RCC 7860 (cell line): ENCODE measurements at places on chromosomes 2 and 18.

DNA sequence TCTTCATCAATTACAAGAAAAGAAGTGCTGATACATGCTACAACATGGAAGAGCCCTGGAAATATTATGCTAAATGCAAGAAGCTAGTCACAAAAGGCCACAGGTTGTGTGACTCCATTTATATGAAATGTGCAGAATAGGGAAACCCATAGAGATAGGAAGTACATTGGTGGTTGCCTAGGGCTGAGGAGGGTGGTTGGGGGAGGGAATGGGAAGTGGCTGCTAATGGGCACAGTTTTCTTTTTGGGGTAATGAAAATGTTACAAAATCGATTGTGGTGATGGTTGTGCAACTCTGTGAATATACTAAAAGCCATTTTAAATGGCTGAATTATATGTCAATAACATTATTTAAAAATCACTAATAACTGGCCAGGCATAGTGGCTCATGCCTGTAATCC is 24.3 kb upstream of the RESP18 start:
- DNase-seq, result no peak

DNA sequence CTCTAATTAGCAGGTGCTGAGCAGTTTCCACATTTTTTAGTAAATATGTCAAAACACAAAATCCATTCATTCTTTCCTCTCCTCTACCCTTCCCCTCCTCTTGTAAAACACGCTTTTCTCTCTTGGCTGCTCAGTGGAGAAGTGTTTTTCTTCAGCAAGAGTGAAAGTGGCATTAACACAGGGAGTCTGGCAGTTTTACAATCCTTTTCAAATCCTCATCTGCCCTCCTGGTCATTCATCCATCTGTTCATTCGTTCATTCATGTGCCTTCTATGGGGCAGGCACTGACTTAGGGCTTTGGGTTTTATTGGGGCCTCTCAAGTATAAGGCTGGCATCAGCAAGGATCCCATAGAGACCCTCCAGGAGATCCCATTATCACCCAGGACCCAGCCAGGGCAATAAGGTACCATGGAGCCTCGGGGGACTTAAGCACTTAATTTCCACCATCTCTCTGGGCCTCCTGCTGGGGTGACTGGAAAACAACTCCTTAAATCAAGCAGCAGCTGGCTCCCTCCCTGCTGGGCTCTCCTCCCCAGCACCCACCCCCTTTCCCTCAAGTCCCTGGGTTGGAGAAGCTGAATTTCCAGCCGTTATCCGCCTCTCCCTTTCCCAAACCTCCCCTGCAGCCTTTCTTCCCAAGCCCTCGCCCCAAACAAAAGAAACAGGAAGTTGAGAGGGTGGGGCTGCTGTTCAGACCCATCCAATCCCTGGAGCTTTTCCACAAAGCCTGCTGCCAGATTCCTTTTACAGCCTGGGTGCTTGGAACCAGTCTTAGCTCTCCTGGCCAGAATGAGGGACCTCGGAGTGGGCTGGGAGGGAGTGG is 32.6 kb downstream of the MARCHF4 start:
- DNase-seq, result no peak

DNA sequence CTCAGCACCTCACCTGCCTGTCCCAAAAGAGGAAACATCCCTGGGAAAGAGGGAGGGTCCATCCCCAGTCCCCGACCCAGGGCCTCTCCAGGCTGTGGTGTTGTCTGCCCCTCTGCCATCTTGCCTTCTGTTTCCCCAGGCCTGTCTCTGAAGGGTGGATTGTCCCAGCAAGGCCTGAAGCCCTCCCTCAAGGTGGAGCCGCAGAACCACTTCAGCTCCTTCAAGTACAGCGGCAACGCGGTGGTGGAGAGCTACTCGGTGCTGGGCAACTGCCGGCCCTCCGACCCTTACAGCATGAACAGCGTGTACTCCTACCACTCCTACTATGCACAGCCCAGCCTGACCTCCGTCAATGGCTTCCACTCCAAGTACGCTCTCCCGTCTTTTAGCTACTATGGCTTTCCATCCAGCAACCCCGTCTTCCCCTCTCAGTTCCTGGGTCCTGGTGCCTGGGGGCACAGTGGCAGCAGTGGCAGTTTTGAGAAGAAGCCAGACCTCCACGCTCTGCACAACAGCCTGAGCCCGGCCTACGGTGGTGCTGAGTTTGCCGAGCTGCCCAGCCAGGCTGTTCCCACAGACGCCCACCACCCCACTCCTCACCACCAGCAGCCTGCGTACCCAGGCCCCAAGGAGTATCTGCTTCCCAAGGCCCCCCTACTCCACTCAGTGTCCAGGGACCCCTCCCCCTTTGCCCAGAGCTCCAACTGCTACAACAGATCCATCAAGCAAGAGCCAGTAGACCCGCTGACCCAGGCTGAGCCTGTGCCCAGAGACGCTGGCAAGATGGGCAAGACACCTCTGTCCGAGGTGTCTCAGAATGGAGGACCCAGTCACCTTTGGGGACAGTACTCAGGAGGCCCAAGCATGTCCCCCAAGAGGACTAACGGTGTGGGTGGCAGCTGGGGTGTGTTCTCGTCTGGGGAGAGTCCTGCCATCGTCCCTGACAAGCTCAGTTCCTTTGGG is 47.2 kb downstream of the BOLA3 start:
- no peak for DNase-seq

- no peak for DNase-seq
Measured at GRCh38 chr2:148255929-148256328, 235.0 kb downstream of the MBD5 start.

GRCh38 chr2:30323499-30323898 is 92.2 kb downstream of the LBH start:
- no peak for DNase-seq

GRCh38 chr18:34548973-34549294 is 161.2 kb upstream of the DTNA start:
- no peak for DNase-seq

GRCh38 chr2:140905083-140905781 is 1225.6 kb downstream of the LRP1B start:
- no peak for DNase-seq

- no peak for DNase-seq
Measured at GRCh38 chr2:240572141-240573031, 4.1 kb downstream of the RNPEPL1 start.

GRCh38 chr2:3257826-3258225 is 119.8 kb downstream of the EIPR1 start:
- no peak for DNase-seq

GRCh38 chr2:239247401-239248245 is 153.2 kb downstream of the HDAC4 start:
- DNase-seq, result peak; percentile 98

GRCh38 chr2:27721335-27721734 is 50.2 kb upstream of the MRPL33 start:
- peak; percentile 93 for DNase-seq

DNA sequence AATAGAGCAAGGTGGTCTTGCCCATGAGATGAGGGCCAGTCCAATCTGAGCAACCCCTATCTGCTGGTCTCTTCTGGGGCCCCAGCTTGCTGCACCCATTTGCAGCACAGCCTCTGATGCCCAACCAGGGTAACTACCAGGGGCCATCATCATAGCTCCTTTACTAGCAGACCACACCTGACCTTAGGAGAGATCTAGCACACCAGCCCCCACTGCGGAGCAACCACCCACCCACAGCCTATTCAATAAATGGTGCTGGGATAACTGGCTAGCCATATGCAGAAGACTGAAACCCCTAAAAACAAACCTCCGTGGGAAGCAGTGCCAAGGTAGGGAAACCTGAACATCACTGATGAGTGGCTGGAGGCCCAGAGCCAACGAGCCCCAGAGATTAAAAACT is 196.1 kb upstream of the RBBP8 start:
- DNase-seq, result no peak

DNA sequence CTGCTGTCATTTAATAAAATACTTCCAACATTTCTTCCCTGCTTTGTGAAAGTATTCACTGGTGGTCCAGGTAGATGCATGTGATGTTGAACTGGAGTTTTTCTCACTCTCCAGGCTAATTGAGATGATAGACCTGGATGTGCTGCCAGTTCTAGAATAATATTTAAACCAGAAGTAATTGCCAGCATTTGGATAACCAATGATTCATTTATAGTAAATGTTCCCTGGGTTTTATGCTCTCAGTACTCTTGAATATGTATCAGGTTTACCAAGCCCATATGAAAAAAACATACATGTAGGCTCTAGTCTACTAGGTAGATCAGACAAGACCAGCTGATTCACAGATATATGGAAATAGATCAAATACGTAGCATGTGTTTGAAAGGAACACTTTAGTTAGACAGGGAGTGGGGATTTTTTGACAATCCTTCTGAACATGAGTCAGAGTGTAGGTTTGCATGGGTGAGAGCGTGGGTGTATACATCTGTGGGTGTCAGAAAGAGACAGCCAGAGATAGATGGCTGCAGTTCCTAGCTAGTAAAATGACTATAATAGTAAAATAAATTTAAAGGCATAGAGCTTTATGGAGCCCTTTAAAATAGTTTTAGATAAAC is 115.1 kb downstream of the NAB1 start:
- DNase-seq, result peak; percentile 65

GRCh38 chr2:64652231-64653108 is 1.2 kb downstream of the SERTAD2 start:
- DNase-seq, result peak; percentile 73

DNA sequence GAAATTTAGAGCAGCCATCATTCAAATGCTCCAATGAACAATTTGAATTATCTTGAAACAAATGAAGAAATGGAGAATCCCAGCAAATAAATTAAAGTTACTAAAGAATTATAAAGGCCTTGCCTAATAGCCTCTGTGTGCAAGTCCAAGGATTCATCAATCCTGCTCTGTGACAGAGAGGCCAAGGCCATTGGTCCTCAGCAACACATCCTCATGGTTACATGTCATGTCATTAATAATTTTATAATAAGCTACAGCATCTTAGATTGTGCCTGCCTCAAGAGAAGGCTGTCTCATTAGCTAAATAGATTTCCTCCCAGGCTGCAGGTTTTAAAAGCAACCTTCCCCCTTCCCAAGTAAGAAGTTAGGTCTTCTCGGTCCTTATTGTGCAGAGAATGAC is 611.6 kb downstream of the FBXO15 start:
- no peak for DNase-seq

DNA sequence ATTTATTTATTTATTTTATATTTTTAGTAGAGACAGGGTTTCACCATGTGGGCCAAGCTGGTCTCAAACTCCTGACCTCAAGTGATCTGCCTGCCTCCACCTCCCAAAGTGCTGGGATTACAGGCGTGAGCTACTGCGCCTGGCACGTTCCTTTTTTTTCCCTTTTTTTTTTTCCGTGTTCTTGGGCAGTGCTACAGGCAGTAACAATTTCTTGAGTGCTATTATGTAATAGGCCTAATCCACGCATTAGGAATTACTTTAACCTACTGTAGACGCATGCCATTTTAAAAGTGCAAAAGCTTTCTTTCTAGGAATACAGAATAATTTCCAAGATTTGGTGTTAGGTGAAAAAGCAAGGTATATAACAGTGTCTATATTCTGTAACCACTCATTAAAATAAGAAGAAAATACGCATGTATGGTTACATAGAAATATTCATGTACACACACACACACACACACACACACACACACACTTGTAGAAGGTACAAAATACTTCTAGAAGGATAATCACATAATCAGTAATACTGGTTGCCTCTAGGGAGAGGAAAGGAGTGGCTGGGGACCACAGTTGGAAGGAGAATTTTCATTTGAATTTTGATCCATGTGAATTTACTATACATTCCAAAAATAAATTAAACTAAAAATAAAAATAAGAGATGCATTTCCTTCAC is 92.3 kb downstream of the METTL8 start:
- no peak for DNase-seq

DNA sequence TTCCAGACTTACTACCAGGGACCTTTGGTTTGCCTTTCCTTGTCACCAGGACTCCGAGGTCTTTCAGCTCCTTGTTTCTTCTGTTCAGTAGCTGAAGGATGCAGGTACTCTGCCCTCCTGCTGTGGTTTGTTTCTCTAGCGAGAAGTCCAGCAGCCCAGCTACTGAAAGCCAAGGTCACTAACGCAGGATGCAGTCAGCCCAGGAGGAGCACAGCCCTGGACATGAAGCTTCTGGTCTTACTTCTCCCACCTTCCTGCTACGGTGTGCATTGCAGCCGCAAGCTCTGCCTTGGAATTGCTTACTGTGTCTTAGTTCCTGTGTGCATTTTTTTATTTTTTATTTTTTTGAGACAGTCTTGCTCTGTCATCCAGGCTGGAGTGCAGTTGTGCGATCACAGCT is 62.4 kb downstream of the DGKD start:
- DNase-seq, result no peak

DNA sequence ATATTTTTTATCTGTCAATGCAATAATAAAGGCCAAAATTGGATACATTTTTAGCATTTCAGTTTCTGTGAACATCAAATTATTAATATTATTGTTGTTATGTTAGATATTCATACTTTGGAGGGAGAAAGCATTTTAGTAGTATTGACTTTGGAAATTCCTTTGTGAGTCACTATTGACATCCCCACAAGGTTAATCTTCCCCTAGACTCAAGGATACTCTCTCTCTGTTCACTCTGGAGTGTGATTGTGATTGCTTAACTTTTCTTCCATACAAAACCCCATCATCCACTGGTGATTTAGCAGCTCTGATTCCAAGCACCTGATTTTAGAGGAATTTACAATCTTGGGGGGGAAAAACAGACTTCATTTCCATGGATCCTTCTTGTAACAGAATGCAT is 352.0 kb downstream of the THSD7B start:
- DNase-seq, result peak; percentile 49

DNA sequence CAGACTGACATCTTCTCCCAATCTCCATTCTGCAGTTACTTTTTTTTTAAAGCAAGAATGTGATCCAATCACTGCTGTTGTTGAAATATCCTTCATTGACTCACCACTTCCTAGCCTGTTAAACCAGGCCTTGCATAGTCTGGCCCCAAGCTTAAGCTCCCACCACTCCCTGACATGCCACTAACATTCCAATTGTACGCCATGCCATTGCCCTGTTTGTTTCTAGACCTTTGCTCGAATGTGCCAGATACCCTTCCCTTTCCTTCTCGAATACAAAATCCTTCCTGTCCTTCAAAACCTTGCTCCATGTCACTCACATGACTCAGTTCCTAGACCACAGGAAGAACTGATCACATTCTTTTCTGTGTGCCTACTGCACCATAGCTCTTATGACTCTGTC is 224.2 kb downstream of the CYRIA start:
- DNase-seq, result no peak

DNA sequence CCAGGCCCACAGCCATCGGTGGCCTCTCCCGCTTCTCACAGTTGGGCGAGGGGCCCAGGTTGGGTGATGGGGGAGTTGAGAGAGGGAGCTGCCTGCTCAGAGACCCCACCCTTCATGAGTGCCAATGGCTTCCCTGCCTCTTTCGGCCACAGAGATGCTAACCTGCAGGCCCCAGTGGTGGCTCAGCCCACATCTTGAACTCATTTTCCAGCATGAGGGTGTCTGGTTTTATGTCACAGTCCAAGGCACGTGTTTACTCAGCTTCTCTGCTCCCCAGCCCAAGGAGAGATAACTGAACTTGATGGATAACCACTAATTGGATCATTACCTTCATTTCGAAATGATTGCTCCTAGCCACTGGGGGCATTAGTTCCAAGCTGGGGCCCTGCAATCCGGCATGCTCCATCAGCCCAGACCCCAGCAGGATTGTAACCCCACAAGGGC is 45.9 kb upstream of the SIX2 start:
- no peak for DNase-seq

- DNase-seq, result no peak
Measured at GRCh38 chr18:63905361-63905760, 2.4 kb upstream of the SERPINB10 start.
